ENCODE measurements at places on chromosomes 3 and 15.

DNA sequence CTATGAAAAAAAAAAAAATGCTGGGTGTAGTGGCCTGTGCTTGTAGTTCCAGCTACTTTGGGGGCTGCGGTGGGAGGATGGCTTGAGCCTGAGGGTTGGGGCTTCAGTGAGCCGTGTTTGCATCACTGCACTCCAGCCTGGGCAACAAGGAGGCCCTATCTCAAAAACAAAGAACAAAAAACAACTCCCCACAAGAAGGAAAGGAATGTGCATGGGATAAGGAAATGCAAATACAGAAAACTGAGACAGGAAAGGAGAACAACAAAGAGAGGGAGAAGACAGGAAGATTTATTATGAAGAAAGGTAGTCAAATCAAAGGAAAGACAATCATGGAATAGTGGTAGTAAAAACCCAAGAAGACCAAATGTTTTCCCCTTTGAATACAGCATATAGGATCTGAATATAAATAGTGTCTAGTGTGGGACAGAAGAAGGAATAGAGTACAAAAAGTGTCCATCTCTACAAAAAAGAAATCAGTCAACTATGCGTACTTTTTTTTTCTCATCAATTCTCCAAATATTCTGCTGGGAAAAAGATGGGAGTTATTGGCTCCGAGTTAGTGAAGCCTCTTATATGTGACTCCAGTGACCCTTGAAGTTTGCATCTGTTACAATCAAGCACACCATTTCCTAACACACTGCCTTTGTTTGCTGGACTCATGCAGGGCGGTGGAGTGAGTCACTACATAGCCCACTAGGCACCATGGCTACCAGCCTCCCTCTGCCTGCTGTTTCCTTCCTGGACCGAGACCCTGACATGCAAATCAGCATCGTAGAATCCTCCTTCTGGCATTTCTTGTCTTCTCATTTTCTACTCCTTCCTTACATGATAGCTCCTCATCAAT, 101.2 kb upstream of the PTX3 start:
- no peak for DNase-seq

GRCh38 chr15:56099311-56099710, 105.9 kb upstream of the NEDD4 start:
- DNase-seq, result no peak

- DNase-seq, result no peak
These were observed 141.7 kb downstream of the TIGIT start for GRCh38 chr3:114435386-114436115.

DNA sequence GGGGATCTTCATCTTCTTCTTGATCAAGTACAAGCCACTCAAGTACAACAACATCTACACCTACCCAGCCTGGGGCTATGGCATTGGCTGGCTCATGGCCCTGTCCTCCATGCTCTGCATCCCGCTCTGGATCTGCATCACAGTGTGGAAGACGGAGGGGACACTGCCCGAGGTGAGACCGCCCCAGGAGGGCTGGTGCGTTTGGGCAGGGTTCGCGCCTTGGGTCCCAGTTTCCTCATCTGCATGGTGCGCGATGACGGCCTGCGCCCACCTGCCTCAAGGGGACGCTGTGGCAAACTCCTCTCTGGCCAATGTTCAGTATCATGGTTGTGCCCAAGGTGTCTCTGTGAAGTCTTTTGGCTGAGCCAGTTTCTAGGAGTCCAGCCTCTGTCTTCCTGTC, 57.5 kb upstream of the SLC6A1 start:
- no peak for DNase-seq

GRCh38 chr15:35061825-35062737, 23.0 kb downstream of the NANOGP8 start:
- no peak for DNase-seq
